CD4-positive, alpha-beta T cell treated with Interferon alpha-2 for 1 hour (primary cell): ENCODE measurements at places on chromosomes 16 and 17.
A peak's percentile ranks its signal among the peaks of the same experiment; 100 is the strongest.

GRCh38 chr17:10178506-10178991, 19.9 kb downstream of the GAS7 start:
- no peak for DNase-seq

DNA sequence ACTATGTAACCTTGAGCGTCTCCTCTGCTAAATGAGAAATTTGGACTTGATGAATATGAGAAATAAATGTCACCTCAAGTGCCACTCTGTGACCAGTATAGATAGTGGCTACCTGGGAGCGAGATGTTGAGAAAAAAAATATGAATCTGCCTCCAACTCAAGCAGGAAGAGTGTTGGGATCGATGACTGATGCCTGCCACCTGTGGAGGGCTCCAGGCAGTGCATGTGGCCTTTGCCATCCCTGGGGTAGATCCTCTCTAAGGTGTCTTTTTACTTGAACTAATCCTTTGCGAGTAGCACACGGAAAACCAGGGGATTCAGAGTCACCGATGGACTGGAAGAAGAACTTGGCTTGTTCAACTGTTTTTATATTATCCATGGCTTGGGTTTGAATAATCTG, 9.4 kb downstream of the CCDC182 start:
- peak; percentile 15 for DNase-seq

DNA sequence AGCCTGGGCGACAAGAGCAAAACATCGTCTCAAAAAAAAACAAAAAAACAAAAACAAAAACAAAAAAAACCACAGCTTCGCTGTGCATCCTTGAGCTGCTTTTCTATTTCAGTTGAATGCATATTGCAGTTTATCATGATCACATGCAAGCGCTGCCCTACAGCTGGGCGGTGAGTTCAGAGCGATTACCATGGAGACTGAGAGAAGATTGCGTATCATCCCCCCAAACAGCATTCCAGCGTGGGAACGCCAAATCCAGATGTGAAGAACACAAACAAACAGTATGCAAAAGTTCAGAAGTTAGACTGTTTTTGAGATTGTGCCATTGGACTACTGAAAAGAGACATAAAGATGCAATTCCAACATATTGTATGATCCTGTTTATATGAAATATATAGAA, 15.1 kb upstream of the SLC52A1 start:
- no peak for DNase-seq

DNA sequence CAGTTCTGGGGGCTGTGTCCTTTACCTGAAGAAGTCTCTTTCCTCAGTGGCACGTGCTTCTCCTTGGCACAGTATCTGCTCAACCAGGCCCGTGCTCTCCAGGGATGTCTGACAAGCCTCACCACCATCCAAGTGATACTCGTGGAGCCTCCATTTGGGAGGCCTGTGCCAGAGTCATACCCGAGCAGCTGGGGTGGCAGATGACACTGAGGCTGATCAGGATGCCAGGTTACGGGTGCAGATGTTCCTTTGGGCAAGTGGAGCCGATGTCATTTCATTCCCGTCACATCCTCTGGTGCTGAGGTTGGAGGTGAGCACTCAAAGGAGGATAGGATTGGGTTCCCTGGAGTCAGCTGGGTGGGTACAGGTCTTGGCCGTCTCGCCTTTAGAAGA, 87.2 kb downstream of the KSR1 start:
- no peak for DNase-seq

GRCh38 chr17:5096731-5097100, 15.0 kb downstream of the ZNF232 start:
- DNase-seq = no peak

GRCh38 chr17:74430385-74430705, 1.5 kb upstream of the GPRC5C start:
- no peak for DNase-seq

- no peak for DNase-seq
These were observed 25.5 kb upstream of the CBX4 start for GRCh38 chr17:79864617-79865250.

DNA sequence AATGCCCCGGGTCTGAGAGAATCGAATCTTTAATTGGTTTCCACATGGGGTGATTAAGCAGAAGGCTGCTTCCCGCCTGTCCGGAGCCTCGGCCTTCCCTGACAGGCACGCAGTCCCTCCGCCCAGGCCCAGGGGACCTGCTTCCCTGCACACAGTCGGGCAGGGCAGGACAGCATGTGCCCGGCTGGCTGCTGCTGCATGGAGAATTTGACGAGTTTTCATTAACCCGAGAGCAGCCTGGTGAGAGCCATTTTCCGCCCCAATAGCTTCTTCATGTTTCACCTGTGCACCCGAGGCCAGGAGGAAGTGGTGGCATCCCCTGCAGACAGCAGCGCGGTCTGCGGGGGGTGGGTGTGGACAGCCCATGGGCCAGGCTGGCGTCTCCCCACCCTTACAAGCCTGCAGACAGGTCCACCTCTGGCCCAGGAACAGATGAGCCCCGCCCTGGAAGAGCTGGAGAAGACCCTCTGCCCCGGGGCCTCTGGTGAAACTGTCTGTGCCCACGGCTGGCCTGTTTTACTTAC, 67.0 kb downstream of the KLHDC4 start:
- DNase-seq = peak; percentile 7

DNA sequence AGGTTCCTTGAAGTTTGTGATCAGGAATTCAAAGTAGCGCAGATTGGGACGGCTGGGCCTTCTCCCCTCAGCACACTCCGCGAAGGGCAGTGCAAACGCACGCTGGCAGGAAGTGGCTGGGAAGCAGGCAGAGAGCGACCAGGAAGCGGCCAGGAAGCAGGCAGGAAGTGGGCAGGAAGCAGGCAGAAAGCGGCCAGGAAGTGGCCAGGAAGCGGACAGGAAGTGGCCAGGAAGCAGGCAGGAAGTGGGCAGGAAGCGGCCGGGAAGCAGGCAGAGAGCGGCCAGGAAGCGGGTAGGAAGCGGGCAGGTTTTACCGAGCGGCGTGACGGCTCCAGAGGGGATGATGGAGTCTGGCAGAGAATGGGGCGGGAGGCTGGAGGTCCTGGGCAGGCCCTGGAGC, 3.2 kb downstream of the DPEP1 start:
- DNase-seq = peak; percentile 55

DNA sequence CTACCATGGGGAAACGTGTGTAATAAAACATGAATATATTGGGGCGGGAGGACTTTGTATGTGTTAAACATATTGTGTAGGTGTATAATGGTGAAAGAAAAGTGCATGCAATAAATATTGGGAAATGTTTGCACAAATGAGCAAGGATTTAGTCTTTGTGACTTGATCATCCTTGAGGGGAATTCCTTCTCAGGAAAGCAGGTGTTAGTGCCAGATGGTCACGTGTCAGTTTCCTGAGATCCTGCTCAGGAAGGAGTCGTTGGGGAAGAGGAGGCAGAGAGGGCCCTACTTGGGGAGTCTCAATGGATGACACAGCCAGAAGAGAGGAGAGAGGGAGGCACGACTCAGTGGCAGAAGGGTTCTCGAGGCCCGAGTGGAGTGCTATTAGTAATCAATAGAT, 53.2 kb downstream of the MSI2 start:
- DNase-seq = no peak
